ENCODE measurements at places on chromosomes 7 and 10.

- no peak for DNase-seq
Observed at GRCh38 chr10:4693967-4694366, 132.0 kb upstream of the AKR1E2 start.

- DNase-seq, result no peak
Observed at GRCh38 chr10:123496375-123496774, 169.8 kb upstream of the GPR26 start.

DNA sequence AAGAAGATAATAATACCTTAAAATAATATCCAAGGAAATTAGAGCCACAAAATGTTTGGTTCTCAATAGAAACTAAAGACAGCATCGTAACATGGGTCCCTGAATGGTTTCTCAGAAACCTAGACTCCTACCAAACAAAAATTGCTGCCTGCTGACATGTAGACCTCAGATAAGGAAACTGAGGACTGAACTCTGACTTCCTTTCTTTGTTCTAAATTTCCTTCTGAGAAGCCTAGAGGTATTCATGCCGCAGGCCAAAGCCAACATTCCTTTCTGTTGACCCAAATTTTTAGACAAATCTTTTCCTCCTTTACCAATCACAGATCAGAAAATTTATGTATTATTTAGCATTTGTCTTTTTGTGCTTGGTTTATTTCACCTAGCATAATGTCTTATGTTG is 816.7 kb upstream of the PHF14 start:
- no peak for DNase-seq

DNA sequence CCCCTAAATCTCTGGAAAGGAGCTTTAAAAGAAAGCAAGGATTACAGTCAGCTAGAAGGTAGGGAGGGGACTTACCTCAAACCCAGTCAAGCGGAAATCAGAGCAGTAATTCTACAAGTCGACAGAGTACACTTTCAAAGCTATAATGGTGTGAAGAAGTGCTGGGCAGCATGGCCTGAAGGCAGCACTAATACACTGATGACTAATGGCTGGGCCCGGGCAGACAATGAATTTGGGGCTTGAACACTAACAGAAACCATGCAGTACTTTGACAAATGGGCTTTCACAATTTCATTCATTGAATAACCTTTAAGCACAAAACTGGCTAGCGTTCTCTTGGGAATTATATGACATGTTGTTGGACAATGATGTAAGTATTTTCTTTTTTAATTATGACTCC is 4.7 kb downstream of the GLI3 start:
- no peak for DNase-seq

DNA sequence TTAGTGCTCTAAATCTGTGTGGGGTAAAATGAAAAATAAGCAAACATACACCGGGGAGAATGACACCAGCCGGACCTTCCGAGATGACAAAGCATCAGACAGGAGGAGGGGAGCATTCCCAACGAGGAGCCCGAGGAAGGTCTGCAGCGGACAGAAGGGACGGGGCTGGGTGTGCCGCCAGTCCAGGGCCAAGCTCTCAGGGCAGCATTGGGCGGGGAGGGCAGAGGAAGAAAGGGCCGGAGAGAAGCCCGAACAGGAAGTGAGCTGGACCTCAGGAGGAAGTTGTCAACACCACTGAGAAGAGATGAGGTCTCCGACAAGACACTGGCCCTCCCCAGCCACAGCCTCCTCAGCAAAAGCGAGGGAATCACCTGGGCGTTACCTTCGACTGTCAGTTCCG is 182.6 kb upstream of the RNF32 start:
- no peak for DNase-seq

- DNase-seq, result no peak
Observed at GRCh38 chr10:117457071-117457810, 82.0 kb upstream of the PDZD8 start.

GRCh38 chr10:22316286-22317075 is at the start of gene COMMD3:
COMMD3 (plus strand) TSS chr10:22316388; CDS start chr10:22316418, 30 bp downstream.
- peak; percentile 85 for DNase-seq

- DNase-seq, result no peak
Observed at GRCh38 chr10:99368646-99369045, 39.5 kb downstream of the CNNM1 start.

GRCh38 chr7:155486783-155487508 is 29.0 kb downstream of the EN2 start:
- no peak for DNase-seq

DNA sequence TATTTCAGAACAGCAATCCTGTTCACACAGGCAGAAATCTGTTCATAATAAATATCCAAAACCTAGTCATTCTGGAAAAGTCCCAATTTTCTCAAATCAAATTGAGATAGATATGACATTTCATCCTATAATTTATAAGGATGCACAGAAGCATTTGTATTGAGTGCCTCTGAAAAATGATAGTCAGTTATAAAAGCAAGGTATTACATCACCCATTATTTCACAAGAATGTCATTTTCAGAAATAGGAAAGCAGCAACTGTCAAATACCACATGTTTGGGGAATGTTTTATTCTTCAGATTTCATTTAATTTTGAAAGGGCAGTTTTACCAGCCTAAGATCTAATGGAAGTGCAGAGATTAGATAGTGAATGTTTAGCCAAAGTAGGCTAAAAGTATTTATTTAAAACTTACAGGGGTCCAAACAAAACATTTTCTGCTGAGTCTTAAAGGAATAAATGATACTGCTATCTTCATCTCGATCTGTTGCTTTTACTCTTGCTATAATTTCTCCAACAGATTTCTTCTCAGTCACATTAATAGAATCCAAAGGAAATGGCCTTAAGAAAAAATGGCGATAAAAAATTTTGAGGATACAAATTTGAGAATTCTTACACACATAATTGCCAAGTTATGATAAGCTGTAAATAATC is 185.8 kb downstream of the HGF start:
- DNase-seq, result no peak

DNA sequence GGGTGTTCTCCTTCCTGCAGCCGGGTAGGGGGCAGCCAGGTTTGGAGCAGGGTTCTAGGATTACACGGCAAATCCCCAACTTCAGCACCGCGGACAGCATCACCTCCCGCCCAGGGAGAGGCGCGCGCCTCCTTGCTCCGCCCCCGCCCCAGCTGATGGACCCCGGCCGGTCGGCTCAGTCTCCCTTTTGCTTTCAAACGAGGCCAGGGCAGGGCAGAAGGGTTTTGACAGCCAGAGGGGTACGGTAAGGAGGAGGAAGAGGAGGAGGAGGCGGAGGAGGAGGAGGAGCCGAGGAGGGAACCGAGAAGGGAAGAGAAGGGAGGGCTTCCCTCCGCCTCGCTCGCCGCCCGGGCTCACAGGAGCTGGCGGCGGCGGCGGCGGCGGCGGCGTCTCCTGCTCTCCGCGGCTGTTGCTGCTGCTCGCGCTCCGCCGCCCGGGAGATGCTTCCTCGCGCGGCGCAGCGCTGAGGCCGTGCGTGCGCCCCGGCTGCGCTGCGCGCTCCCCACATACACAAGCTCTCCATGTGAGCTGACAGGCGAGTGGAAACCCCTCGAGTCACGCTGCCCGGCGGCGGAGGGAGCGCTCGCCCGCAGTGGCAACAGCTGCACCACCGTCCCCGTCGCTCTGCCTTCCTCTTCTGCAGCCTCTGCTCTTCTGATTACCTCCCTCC is 615 bp upstream of the CNTNAP2 start:
- peak; percentile 77 for DNase-seq

DNA sequence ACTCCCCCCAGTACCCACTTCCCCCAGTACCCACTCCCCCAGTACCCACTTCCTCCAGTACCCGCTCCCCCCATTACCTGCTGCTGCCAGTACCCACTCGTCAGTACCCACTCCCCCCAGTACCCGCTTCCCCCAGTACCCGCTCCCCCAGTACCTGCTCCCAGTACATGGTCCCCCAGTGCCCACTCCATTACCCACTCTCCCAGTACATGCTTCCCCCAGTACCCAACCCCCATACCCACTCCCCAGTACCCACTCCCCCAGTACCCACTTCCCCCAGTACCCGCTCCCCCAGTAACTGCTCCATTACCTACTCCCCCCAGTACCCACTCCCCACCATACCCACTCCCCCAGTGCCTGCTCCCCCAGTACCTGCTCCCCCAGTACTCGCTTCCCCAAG is 550.6 kb downstream of the DNAJB6 start:
- DNase-seq, result no peak

GRCh38 chr7:44673324-44673723 is 66.9 kb downstream of the OGDH start:
- DNase-seq, result no peak

DNA sequence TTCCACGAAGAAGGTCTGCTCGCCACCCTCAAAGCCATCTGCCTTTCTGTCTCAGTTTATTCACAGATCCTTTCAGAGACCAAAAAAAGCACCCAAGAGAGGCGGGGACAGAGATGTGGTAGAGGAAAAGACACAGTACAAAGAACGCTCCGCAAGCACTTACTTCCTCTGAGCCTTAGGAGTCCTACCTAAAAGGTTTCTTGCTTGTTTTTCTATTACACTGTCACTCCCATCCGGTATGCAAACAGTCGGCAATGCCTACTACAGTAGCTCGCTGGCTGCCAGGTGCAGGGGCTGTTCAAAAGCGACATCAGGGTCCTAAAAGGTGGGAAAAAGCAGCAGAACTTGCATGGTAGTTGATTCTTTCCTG is 816 bp downstream of the TECPR1 start:
- DNase-seq, result no peak

DNA sequence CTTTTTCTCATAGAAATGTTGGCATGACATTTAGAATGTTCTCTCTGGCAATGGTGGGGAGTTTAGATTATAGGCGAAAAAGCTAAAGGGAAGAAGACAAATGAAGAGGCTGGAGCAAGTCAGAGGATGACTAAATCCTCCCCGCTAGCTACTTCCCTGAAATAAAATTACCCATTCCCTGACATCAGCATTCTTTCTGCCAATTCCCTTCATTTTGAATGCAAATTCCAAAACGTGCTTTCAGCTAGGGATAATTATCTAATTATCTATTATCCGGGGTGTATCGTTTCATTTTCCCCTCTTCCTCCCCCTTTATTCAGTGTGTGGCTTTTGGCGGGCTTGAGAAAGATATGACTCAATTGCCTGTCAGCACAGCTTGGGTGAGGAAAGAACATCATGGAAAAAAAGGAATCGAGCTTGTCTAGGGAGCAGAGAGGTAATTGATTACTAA is 672.3 kb downstream of the TNS3 start:
- no peak for DNase-seq

DNA sequence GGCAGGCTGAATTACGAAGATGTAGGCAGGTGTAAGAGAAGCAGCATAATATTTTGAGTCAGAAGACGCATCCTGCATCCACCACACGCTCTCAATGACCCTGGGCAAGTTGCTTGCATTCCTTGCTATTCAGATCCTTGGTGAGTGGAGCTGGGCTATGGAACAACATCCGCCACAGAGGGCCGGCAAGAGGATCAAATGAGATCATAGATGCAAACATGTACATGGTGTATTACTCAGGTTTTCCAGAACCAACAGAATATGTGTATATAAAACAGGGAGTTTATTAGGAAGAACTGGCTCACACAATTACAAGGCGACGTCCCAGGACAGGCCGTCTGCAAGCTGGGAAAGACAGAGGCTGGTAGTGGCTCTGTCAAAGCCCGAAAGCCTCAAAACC is 51.5 kb downstream of the ADAM12 start:
- DNase-seq, result no peak

DNA sequence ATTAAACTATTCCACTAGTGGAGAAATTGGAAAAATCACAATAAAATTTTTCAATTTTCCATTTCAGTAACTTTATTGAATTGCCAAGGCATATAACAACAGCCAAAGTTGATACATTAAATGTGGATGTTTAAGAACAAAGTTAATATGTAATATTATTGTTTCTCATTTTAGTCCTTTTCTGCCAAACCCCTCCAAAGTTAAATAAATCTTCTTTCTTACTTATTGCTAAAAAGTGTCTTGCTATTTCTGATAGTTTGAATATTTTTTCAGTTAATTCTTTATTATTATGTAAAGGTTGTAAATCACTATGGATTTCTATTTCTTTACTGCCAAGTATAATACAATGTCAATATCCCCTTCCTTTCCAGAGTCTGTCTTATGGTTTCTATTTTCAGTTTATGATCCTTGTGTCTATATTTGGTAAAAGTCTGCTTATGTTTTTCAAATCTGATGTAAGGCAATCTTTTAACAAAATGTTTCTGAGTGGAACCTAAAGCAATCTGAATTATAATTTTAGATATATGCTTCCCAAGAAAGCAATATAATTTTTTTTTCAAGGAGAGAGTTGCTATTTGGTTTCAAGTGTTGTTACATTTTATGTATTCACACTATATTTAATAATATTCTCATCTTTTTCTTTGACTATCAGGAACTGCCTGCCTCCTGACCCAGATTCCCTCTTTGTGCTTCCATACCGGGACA is 80.3 kb upstream of the RHOBTB1 start:
- no peak for DNase-seq

GRCh38 chr7:730501-731439 is 3.7 kb upstream of the PRKAR1B start:
- DNase-seq, result no peak

- DNase-seq, result no peak
Observed at GRCh38 chr10:65861249-65861648, 1064.6 kb upstream of the LRRTM3 start.

GRCh38 chr10:44976352-44977198 is 2.0 kb downstream of the DEPP1 start:
- DNase-seq, result no peak

DNA sequence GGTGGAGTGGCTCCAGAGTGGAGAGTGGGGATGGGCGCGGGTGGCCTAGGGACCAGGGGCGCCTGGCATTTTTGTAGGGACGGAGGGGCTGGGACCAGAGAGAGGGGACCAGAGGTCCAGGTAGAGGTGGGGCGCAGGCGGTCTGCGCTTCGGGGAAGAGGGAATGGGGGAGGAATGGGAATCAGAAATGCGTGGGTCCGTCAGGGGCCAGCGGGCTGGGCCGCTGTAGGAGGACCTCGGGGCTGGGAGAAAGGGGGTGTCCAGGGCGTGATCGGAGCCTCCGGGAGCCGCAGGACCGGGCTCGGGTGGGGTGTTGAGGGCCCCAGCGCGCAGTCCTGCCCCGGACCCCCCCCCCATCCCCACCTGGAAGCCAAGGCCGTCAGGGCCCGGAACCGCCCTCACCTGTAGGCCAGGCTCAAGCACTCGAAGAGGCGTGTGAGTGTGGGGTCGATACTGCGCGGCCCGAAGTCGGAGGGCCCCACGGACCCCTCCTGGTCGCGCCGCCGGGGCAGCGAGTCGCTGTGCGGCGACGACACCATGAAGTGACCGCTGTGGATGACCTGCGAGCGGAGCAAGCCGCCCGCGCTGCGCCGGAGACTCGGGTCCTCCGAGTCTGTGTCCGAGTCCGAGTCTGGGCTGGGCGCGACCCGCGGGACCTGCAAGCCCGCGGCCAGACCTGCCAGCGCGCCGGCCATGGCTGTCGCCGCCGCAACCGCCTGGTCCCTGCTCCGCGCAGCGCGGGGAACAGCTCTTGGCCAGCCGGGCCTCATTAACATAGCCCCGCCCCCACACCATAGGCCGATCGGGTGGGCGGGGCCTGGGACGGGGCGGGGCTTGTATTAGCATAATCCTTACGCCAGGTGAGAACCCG is at the start of gene MLXIPL:
Gene MLXIPL, minus strand, starts transcription at position 725 of the 871 bp plus-strand sequence. Its CDS starts 30 bp downstream, at position 695.
- peak; percentile 83 for DNase-seq

- DNase-seq, result no peak
Observed at GRCh38 chr10:102648269-102648888, 4.1 kb downstream of the TRIM8 start.

GRCh38 chr7:13540429-13540828 is 449.0 kb downstream of the ETV1 start:
- DNase-seq, result no peak

Measured in NCI-H1436 (cell line).